ENCODE measurements at places on chromosomes 16 and 17.

- DNase-seq = no peak
Measured at GRCh38 chr17:72110231-72110941, 10.4 kb upstream of the SOX9 start.

DNA sequence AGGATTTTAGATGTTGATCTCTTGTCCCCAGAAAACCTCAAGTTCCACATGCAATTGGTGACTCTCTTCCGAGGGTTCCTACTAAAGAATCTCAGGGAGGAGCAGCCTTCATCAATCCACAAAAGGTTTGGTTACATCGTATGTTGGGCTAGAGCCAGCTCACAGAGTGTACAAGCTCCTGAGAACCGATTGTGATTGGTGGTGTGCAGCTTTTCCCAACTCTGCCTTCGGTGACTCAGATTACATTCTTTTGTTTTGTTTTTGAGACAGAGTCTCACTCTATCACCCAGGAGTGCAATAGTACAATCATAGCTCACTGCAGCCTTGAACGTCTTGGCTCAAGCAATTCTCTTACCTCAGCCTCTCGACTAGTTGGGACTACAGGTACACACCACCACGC, 172.4 kb downstream of the PMP22 start:
- DNase-seq = no peak

DNA sequence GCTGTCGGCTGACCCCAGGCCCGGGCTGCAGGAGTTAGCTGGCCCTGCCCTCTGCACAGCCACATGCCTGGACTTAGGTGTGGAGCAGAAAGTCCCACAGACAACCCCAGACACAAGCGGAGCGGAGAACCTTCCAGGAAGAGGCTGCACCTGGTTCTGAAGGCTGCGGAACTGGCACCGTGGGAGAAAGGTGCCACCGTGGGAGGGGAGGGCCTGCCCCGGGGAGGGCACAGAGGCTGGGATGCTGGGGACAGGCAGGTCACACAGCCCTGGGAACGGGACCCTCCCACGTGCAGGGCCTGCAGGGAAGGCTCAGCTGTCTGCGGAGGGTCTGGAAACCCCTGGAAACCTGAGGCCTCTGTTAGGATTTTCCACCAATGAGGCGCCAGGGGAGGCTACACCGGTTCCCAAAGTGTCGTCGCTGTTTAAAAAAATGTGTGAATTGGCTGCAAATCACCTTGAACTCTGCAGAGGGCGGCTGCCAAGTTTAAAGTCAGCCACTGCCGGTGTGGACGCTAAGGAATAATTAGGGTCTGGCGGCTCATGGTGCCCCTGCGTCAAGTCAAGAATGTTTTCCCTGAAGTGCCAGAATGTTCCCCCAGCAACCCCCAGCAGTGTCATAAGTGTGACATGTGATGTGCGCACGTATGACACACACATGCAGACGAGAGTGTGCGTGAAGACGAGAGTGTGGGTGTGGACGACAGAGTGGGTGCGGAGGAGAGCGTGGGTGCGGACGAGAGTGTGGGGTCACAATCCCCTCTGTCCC, 50.9 kb upstream of the PABPN1L start:
- no peak for DNase-seq

DNA sequence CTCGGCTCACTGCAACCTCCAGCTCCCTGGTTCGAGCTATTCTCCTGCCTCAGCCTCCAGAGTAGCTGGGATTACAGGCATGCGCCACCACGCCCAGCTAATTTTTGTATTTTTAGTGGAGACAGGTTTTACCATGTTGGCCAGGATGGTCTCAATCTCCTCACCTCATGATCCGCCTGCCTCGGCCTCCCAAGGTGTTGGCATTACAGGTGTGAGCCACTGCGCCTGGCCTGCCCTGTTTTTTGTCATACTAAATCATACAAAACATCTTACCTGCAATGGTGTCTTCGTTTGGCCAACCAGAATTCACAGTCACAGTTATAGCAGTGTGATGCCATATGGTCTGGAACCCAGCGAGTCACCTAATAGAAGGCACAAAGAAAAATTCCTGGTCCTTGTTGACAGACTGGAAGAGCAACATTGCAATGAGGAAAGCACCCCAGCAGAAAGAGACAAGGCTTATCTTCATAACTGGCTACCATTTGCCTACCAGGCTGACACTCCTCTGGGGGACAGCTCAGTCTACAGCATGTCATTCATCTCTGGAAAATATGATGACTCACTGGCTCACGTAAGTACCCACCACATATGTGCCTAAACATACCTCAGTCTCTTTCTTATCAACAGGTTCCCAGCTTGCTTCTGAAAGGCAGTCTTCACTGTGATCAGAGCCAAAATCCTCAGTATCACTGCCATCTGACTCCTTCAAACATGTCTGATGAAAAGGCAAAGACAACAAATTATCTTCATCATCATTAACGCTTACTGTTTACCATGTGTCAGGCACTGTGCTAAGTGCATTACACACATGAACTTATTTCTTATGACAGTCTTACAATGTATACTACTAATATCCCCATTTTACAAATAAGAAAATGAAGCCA, 4.3 kb upstream of the HSF5 start:
- no peak for DNase-seq

- no peak for DNase-seq
Measured at GRCh38 chr17:67784364-67785121, 40.8 kb upstream of the BPTF start.

GRCh38 chr16:86384263-86384649, 126.1 kb upstream of the FOXF1 start:
- DNase-seq = no peak

DNA sequence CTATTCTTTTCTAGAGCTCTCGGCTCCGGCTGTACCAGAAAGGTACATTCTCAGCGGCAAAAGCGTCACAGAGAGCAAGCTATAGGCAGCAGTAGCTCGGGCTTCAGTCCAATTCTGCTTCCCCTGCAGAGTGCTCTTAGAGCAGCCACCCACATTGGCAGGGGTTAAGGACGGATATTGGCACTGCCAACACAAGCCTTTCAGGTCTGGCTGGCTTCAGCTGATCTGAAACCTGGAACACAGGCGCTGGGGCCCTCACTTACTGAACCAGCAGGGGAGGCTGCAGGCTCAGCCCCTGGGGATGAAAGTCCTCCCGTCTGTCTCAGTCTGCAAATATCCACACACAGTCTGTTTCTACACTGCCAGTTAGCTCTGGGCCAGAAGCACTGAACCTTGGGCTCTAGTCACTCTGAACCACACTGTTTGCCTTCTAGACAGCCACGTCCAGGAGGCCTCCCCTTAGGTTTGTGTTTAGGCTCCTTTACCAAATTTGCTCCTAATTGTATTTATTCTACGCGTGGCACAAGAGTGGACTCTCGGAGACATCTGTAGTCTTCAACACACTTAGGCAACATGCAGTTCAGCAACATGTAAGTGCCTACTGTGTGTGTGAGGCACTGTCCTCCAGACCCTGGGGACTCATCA, 40.1 kb downstream of the HIC1 start:
- no peak for DNase-seq

DNA sequence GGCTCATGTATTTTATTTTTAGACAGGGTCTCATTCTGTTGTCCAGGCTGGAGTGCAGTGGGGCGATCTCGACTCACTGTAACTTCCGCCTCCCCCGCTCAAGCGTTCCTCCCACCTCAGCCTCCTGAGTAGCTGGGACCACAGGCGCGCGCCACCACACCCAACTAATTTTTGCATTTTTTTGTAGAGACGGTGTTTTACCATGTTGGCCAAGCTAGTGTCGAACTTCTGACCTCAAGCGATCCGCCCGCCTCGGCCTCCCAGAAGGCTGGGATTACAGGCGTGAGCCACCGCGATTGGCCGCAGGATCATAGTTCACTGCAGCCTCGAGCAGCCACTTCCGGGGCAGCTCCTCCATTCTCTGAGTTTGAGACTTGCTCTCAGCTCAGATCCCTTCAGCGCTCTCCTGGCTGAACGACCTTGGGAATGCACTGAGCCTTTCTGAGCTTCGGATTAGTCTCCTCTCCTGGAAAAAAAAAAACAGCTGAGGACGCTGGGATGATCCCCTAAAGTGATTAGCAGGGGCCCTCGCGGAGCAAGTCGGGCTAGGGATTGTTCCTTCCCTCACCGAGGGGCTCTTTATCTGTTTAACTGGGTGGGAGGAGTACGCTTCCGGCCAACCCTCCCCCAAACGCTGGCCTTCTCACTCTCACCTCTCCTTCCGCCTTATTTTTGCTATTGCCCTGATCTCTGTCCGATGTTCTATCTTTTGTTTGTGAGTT, 1.1 kb upstream of the PKMYT1 start:
- no peak for DNase-seq

- no peak for DNase-seq
Measured at GRCh38 chr17:17149520-17150447, 56.3 kb downstream of the PLD6 start.
